Foreskin melanocyte (primary cell): ENCODE measurements at places on chromosomes 12 and 14.

DNA sequence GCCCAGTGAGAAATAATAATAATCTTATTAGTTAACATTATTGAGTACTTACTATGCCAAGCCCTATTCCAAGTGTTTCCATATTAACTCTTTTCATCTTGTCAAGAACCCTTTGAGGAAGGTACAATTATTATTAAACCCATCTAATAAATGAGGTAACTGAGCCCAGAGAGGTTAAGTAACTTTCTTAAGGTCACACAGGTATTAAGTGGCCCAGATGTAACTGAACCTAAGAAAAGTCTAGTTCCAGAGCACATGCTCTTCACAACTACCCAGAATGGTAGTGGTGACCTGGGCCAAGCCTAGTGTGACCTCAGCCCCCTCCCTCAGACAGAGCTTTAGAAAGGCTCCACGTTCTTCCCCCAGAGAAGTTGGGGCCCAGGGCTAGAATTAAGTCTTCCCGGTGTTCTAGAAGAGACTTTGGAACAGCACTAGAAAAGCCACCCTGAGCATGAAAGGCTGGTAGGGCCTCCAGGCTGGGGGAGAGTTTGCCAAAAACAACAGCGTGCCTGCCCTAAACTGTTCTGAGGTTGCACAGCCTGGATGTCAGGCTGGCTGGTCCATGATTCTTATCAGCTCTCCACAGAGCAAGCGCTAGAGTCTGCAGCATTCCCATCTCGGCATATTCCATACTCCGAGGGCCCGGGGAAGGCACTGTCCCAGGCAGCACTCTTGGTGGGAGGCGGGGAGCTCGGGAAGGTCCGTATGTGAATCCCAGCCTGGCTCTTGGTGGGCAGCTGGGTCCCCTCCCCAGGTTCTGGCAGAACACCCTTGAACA lies 41.3 kb upstream of the CTDSP2 start:
- no peak for DNase-seq

GRCh38 chr14:30373526-30373925 lies 185.4 kb upstream of the G2E3 start:
- no peak for DNase-seq

DNA sequence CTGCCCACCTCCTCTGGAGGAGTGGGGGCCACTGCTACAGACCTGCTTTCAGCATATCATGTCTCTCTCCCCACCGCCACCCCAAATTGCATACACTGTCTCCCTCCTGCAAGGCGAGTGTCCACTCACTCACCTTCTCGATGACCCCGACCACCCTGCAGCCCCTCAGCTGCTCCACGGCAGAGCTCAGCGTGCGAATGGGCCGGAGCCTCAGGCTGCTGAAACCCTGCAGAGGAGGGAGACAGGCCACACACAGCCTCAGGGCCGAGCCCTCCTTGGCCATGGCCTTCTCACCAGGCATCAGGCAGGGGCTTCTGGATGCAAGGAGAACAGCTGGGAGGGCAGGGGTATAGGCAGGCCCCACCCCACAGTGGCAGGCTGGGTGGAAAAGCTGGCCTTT lies 4.7 kb downstream of the RPS6KL1 start:
- DNase-seq: no peak

- DNase-seq: no peak
Observed at GRCh38 chr14:73714656-73715081, 485 bp upstream of the PNMA1 start.

DNA sequence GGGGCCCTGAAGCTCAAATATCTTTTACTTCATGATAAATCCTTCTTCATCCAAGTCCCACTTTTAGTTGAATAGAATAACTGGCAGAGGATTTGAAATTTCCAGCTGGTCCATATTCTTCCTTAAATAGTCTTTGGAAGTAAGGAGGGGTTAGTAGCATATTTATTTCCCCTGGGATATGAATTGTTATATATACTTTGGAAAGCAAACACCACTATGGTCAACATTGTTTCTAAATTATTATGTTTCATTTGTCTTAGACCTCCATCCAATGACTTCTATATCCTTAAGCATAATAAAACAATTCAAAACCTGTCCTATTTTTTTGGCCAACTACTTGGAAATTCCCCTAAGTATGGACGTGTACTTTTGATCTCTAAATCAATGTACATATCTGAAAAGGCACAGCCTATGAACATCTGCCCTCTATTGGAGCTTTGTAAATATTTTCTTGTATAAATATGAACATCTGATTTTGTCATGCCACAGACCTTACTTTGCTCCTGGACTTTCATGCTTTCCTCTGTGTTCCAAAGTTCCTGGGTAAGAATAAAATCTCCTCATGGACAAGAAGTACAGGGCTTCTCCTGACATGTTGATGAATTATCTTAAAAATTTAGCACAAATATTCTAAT lies 1212.0 kb downstream of the GALC start:
- DNase-seq: no peak

DNA sequence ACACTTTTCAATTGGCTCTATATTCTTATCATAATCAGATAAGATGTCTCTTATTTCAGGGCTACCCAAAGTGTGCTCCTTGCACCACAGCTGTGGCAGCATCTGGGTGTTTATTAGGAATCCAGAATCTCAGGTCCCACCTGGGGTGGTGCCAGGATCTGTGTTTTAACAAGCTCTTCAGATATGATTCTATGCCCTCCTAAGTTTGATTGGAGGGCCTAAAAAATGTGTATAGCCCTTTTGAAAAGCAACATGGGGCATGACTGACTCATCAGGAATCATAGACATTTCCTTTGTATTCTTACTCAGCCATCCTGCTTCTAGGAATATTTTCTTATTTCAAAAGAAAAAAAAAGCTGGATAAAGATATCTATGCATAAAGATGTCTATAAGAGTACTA lies 103.1 kb downstream of the HELB start:
- DNase-seq: peak; percentile 44

GRCh38 chr12:124906606-124907261 lies 7.7 kb downstream of the UBC start:
- DNase-seq: peak; percentile 82

GRCh38 chr14:53951627-53952303 lies 4.9 kb downstream of the BMP4 start:
- no peak for DNase-seq

GRCh38 chr12:111766608-111767361 lies at the start of gene ALDH2:
TSS of gene ALDH2 (plus strand) at chr12:111766933. CDS start at chr12:111766983, 50 bp downstream.
- DNase-seq: no peak

GRCh38 chr14:91477388-91477787 lies 32.7 kb downstream of the PPP4R3A start:
- no peak for DNase-seq

DNA sequence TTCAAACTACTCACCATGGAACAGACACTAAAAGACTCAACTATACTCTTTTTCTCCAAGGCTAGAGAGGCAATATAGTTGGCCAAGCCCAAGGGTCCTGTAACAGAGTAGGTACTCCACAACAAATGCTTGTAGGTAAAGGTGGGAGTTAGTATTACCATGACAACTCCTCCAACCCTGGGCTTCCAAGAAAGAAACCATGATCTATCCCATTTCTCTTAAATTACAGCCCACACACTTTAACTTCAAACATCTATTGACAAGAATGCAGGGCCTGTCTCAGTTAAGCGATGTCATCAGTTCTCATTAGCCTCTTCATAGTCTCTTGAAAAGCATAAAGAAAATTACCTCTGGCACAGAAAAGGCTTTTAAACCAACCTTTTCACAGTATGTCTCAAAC lies 25.0 kb downstream of the ERH start:
- no peak for DNase-seq

DNA sequence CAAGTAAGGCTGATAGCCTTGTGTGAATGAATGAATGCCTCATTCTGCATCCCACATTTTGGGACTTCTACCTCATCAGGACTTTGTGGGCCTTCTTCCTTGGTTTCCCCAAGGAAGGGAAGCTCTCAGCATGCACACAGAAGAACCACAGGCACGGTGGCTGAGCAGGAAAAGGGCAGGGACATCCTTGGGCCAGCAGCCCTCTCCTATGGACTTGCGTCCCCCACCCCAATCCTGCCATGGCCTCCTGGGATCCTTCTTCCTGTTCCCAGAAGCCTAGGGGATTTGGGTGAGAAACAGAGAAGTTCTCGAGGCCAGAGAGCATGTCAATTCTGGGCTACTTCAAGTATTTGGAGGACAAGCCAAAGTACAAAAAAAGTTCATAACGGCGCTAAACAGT lies 69.7 kb downstream of the LGMN start:
- DNase-seq: no peak

- DNase-seq: peak; percentile 86
Observed at GRCh38 chr12:19799216-19799615, 359.9 kb downstream of the AEBP2 start.

- DNase-seq: no peak
Observed at GRCh38 chr14:60652674-60653651, 3.7 kb upstream of the SIX1 start.

- DNase-seq: no peak
Observed at GRCh38 chr14:101197595-101198397, 294.3 kb upstream of the RTL1 start.

- no peak for DNase-seq
Observed at GRCh38 chr12:132521712-132522292, 31.9 kb downstream of the FBRSL1 start.

DNA sequence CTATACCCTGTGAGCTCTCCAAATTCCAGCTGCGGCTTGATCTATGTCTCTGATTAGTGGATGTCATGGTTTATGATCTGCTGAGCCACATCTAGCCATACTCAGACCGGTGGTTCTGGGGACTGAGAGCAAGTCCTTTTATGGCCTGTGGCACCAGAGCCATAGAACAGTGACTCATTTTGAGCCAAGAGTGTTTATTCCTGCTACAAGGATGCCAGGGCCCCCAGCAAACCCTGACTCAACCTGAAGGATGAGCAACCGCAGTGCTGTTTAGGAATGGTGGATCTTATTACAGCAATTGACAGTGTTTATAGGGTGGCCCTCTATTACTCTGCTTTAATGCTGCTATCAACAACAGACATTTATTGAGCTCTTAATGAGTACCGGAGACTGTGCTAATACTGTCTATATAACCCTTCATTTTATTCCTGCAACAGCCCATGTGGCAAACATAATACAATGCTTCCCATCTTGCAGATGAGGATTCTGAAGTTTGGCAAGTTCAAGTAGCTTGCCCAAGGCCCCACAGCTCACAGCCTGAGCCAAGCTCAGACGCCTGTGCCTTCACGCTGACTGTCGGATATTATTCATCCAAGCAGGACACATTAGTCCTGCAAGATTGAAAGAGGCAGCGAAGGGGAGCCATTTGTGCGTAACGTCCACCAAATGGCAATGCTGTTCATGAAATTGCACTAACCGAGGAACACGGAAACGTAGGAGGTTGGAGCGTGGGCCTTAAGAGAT lies 273.6 kb upstream of the PWP1 start:
- DNase-seq: no peak

DNA sequence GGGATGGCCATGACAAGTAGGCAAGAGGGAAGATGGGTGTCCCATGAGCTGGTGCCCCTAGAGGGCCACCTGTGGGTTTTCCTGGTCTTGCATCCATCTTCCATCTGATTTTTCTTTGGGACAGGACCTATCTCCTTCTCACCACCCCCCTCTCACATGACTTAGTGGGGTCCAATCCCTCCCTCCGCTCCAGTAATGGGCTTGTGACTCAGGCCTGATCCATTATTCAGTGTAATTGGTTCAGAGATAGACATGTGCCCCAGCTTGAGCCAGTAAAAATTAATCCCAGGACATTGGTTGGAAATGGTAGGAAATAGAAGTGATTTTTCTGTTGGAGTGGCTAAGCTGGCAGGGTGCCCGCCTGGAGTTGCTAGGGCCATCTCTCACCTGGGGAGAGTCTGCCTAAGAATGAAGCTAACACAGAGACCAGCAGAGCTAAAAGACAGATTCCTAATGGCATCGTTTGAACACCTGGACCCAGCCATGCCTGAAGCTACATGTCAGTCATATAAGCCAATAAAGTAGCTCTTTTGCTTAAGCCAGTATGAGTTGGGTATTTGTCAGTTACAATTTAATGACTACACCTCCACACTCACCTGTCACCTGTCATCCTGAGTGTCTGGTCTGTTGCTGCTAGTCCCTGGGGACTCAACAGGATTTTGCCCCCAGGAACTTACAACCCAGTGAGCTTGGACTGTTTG lies 14.7 kb downstream of the RASAL1 start:
- DNase-seq: no peak

DNA sequence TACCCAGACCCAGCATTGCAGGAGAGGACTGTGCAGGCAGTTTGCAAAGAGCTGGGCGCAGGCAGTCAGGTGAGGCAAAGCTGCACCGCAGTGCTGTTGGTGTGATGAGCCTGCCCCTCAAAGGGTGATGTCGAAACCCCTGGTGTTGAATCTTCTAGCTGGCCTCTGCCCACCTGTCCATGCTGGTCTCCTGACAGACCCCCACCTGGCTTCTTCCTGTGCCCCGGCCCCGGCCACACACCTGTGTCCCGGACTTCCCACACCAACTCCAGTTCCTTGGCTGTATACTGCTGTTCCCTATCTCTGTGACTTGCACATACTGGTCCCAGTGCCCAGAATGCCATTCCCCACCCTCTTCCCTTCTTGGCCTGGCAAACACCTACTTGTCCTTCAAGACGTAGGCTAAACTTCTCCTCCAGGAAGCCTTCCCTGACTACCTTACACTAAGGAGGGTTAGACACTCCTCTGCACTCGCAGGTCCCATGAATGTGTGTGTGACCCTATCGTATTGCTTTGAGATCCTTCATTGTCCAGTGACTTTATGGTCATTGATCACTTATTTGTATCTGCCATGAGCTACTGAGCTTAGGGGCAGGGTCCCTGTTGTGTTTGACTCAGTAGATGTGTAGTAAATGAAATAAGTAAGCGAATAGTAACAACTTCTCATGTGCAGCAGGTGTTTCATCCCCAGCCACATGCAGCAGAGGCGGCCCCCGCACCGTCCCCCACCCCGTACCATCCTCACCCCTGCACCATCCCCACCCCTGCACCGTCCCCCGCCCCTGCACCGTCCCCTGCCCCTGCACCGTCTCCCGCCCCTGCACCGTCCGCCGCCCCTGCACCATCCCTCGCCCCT lies 37.4 kb downstream of the ESRRB start:
- no peak for DNase-seq

DNA sequence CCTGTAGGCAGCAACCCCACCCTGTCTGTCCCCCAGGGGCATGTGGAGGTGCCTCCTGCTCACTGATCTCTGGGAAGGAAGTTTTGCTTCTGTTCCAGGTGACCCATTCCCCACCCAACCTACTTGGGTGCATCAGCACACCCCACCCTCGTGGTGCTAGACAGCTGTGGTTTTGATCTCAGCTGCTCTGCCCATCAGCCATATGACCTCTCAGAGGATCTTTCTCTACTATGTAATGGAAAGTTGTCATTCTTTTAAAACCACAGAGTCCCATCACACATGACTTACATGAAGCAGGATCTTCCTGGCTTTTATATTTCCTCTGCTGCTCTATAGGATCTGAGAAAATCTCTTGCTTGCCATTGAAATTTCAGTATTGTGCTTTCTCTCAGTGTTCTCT lies 13.5 kb upstream of the KRT82 start:
- DNase-seq: peak; percentile 7

DNA sequence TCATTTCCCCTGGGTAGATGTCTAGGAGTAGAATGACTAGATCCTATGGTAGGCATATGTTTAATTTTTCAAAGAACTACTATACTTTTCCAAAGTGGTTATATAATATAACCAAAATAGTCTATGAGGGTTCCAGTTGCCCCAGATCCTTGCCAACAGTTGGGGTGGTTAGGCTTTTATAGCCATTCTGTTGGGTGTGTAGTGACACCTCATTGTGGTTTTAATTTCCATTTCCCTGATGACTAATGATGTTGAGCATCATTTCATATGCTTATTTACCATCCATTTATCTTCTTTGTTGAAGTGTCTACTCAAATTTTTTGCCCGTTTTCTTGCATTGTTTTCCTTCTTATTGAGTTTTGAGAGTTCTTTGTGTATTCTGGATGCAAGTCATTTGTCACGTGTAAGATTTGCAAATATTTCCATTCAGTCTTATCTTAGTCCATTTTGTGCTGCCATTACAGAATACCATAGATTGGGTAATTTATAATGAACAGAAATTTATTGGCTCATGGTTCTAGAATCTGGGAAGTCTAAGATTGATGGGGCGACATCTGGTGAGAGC lies 4.7 kb downstream of the SYNE2 start:
- no peak for DNase-seq
